Cortex of kidney (tissue), 1 donor: ENCODE measurements at places on chromosomes 13 and 19.

GRCh38 chr19:29952646-29953045 is 10.6 kb downstream of the URI1 start:
- no peak for DNase-seq

DNA sequence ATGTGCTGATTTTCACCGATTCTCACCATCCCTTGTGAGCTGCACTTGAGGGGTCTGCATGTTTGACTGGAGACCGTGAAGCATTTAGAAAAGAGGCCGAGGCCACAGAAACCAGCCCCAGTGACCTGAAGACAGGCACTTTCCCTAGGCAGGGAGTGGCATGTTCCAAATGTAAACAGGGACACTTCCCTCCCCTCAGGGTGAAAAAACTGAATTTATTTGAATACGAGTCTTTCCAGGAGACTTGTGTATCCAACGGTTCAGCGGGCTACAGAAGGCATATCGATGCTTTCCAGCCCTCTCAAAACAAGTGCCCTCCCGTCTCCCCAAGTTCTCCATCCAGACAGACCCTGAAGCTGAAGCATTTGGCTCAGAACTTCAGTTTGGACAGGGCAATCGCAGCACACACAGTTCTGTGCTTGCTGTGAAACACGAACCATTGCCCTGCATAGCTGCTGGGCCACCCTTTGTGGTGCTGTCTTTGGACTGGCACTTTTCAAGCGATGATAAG is 106.1 kb downstream of the ZIC5 start:
- DNase-seq: no peak

DNA sequence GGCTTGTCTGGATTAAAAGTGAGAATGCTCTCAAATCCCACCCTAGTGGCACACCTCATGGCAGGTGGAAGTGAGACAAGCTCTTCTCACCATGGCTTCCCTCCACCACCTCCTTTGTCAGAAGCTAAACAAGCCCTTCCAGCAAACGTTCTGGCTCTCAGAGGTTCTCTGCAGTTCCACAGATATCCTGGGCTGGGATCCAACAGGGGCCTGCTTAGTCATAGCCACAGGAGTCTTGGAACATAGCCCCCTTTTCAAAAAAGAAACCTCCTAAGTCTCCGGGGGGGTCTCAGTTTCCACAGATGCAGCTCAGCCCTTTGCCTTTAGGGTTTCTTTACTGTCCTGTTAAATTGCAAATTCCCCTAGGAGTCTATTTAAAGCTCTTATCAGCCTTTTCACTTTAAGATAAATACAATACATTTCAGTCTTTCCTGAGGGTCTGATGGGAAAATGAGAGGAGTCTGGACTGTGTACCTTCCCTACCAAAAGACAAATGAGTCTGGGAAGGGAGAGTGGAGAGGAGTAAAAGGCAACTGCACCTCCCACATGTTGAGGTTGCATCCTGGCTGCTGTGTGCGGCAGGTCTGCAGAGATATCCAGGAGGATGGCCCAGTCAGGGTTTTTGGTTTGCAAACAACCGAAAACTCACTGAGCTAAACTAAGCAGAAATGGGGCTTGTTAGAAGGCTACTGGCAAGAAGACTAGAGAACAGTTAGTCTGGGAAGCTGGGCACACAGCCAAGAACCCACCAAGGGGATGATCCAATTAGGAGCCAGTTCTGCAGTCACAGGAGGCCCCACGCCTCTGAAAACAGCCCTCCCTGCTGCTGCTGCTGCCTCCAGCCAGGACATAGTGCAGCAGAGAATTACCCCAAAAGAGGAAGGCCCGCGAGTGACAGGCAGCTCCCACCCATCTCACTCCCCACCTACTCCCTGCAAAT is 41.4 kb upstream of the SERP2 start:
- no peak for DNase-seq

DNA sequence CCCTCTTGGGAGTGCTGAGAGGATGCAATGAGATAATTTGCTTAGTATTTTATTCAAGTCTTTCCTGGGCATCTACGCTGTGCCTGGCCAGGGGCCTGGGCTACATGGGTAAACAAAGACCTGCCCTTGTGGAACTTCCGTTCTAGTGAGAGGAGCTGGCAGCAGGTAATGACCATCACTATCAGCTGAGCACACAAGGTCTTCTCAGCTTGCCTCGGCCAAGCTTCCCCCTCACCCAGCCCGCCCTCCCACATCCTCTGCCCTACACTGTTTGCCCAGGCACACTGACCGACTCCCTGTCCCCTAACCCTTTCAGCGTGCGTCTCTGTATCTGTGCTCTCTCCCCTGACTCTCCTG is 8.6 kb upstream of the FKRP start:
- DNase-seq: no peak
